Inflammatory macrophage treated with lipopolysaccharide for 4 hours (primary cell): ENCODE measurements at places on chromosomes 7 and 10.

GRCh38 chr7:104862719-104863118 lies 151.3 kb upstream of the KMT2E start:
- DNase-seq: no peak

DNA sequence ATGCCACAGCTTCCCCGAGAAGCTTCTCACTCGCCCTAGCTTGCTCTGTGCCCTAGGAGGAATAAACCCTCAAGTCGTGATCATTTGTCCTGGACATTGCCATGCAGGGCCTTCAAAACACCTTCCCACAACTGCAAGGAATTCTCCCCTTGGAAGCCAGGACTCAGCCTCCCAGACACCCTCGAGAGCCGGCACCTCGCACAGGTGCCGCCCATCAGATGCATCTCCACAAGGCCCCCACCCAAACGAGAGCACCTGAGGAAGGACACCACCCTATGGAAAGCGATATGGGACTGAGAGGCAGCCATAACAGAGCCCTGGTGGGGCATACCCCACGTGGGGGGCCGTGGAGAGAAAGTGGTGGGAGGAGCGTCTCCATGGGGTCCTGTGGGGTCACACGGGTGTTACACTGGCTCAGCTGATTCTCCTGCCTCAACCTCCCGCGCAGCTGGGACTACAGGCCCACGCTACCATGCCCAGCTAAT lies 77.6 kb upstream of the FOXK1 start:
- DNase-seq: no peak

GRCh38 chr7:50588937-50589336 lies 23.7 kb upstream of the DDC start:
- DNase-seq: no peak

- no peak for DNase-seq
These were observed 96.1 kb downstream of the PHTF2 start for GRCh38 chr7:77894574-77895091.

GRCh38 chr7:21355406-21355874 lies 72.4 kb upstream of the SP4 start:
- peak; percentile 76 for DNase-seq

- no peak for DNase-seq
These were observed 57.4 kb downstream of the CAV1 start for GRCh38 chr7:116582164-116582732.

DNA sequence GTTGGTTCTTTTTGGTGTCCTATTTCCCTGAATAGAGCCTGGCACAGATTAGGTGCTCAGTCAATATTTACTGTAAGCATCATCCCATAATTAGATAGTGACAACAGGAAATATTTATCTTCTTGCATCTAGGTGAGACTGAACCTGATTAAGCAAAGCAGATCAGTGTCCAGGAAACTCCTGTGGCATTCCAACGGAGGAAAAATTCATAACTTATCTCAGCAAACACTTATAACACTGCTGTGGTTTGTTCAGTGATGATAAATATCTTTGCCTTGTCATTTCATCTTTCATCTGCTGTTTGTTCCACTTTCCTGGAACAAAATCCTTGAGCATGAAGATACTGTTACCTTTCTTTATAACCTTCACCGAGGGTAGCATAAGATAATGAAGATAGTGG lies 1160.3 kb upstream of the AUTS2 start:
- DNase-seq: no peak

GRCh38 chr10:121572859-121573537 lies 25.2 kb downstream of the FGFR2 start:
- no peak for DNase-seq

- no peak for DNase-seq
These were observed 256.4 kb downstream of the FZD1 start for GRCh38 chr7:91520645-91521044.

GRCh38 chr7:21412957-21413356 lies 14.9 kb upstream of the SP4 start:
- DNase-seq: no peak

GRCh38 chr7:157418204-157419034 lies 81.6 kb downstream of the DNAJB6 start:
- no peak for DNase-seq

- DNase-seq: peak; percentile 73
These were observed 3.6 kb downstream of the NPM3 start for GRCh38 chr10:101779544-101780186.

DNA sequence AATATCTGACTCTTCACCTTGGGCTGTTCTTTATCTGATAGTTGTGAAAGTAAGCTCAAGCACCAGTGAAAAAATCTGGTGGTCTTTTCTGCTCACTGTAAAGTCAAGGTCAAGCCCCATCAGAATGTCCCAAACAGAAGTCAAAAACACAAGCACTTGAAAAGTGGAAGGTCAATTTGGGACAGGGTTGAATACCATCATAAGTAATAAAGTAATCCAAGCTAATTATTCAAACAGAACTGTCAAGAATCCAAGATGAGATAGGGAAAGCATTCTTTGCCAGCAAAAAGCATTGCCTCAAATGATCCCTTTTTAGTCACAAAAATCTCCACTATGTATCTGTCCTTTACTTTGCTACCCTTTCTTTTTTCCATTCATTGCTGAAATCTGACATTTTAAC lies 430.1 kb upstream of the NPVF start:
- no peak for DNase-seq

DNA sequence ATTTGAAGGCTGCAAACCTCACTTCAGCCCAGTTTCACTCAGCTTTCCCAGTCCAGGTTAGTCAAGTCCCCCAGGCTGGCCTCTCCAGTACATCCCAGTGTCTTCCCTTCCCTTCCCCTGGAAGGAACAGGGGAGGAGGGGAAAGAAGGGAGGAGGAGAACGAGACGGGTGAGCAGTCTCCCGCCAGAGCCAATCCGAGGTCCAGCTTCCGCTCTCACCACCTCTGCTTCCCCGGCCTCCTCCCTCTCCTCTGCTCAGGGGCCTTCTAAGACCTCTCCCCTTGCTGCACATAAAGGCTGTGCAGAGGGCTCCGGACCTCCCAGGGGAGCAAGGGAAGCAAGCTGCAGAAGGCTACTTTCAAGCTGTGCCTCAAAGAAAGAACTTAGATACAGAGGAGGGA lies 4.1 kb downstream of the ATG9B start:
- DNase-seq: no peak

- DNase-seq: no peak
These were observed 20.9 kb downstream of the CCM2 start for GRCh38 chr7:45020915-45021314.

DNA sequence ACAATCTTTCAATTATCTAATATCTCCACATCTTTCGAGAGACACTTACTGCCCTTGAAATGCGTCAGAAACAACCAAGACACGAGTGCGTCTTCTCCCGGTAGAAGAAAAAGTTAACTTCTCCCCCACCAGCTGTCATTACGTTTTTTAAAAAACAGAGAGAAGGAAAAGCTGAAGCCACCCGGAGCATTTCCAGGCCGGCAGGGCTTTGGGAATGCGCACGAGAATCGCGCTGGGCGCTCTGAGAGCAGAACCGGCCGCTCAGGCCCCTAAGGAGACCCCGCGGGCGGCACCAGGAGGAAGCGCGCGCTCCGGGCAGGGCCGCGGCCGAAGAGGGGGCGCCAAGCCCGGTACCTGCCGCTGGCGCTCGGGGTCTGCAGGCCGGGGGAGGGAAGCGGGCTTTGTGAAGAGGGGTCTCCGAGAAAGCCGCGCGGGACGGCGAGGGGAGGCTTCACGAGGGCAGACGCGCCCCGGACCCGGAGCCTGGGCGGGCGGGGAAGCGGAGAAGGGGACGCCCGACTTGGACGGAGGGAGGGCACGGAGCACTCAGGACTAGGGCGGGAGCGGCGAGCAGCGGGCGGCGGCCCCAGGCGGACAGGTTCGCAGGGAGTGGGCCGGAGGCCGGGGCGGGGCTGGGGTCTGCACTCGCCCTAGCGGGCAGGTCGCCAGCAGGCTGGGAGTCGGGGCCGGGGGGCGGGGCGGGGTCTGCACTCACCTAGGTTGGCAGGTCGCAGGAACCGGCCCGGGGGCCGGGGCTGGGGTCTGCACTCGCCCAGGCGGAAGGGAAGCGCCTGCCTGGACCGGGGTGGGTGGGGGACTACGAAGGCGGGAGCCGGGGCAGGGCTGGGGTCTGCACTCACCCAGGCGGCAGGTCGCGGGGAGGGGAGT lies 932 bp downstream of the ESYT2 start:
- peak; percentile 21 for DNase-seq
